Occipital lobe (tissue), 3 donors: ENCODE measurements at places on chromosomes 13 and 19.

- no peak for DNase-seq
These were observed 5.3 kb upstream of the CD79A start for GRCh38 chr19:41871573-41872383.

DNA sequence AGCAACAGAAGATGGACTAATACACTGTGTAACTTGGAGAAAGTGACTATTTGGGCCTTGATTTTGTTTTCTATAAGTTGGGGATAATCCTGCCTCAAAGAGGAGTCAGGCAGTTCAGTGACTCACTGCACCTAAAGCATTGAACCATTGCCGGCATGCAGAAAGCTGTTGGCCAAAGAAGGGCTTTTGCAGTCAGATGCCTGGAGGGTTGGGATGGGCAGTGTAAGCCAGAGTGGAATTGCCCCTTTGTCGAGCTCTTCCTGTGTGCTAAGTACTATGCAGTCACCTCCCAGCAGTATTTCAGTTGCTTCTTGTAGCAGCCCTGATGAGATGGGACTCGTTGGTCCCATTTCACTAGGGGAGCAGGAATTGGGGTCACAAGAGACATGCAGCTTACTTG is 11.1 kb downstream of the ZNF473 start:
- DNase-seq: no peak

DNA sequence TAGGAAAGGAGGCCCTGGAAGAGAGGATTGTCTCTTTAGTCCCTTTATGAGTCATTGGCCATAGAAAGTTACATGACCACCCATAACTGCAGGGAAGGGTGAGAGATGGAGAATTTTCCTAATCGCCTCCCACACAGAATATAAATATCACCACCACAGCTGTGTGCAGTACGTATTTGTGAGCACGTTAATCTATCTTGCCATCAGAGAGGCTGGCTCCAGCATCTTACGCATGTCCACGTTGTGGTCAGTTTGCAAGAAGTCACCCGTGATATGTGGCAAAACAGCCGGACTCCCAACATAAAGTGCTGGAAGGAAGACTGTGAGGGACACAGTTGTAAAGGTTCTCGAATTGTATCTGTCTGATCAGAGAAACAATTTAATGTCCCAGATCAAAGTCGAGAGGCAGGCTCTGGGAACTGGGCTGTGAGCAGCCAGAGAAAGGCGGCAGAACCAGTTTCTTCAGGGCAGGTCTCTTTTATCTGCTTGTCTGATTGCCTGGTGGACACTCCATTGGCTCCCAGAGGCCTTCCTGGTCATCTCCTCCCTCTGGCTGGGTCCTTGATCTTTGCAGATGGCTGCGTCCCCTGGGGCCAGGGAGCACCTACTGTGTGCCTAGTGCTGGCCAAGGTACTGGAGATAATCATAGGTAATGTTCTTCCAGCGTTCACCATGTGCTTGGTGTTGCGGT is 74.9 kb downstream of the SIPA1L3 start:
- DNase-seq: no peak

DNA sequence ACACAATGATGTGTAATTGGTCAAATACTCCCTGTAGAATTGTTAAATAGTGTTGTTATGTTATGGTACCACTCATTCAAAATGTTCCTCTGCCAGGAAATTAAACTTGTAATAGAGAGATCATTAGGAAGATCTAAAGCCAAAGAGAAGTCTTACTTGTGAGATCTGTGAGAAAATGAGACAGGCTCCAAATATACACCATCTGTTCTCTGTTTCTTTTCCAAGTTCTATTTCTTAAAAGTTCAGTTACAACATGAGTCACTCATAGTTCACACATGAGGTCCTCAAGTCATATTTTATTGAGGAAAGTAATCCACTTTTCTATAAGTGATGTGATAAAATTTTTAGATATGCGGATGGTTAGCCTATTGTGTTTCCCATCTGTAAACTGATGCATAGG is 1038.1 kb upstream of the PRR20A start:
- DNase-seq: no peak

DNA sequence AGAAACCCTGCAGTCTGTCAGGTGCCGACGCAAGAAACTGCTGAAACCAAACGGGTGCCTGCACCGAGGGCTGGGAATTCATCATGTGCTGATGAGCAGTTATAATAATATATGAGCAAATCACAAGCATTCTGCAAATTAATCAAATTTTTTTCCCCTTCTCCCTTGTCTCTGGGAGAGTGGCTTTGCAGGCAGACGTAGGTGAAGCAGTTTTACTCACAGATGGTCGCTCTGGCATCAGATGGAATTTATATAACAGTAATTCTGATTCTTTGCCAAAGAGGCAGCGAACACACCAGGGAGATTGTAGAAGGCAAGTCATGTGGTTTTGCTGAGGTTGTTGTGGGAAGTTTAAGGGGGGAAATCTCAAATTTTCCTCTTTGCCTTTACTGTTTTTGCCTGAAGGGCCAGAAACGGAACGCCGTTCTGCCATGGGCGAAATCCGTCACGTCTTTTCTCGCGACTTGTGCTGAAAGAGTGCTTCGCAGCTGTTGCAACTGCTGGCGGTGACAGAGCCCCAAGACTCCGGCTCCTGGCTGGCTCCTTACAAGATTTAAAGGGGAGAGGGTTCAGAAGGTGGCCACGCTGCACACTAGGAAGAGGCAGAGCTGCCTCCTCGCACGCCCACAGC is 320.1 kb downstream of the ZNF536 start:
- DNase-seq: no peak

- DNase-seq: no peak
These were observed 4.0 kb downstream of the NKPD1 start for GRCh38 chr19:45156751-45157150.

- no peak for DNase-seq
These were observed 204.3 kb upstream of the IPO5 start for GRCh38 chr13:97749174-97749573.

DNA sequence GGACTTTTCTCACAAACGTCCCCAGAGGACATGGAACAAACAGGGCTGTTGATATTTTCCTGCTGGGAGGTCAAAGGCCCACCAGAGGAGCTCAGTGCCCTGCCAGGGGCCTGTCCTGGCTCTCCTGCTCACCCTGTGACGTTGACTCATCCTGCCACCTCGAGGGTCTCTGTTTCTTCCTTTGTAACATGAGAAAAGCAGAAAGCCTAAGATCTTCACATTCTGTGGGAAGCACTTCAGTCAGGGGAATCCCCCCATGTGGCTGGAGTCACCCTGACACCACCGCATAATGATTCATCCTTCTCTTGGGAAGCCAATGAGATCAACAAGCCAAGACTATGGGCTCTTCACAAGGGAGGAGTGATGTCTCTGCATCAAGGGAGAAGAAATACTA is 147.9 kb downstream of the KATNAL1 start:
- no peak for DNase-seq

DNA sequence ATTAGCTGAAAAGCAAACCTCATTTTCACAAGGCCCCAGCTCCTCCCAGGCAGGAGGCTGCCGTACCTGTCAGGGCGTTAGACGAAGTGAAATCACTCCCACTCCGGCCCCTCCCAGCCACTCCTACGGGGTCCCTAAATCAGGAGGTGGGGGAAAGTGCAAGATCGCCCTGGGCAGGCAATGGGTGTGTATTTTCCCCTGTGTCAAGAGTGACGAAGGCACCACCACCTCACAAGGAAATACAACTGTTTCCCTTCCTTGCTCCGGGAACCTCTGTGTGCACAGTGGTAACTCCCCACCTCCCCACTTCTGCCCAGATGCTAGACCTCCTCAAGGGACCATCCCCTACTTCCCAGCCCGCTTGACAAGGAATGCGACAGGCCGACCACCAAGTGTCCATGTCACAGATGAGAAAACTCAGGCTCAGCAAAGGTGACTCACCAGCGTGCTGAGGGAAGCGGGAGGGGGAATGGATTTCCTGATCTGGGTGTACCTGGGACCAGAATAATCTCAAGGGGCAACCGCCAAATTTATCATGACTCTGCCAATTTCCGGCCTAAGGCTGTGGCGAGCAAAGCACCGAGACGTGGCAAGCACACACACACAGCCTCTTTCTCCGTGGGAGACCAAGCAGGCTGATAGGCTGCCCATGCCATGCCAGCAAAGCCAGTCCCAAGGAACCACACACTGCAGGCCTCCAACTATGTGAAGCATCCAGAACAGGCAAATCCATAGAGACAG is 7.3 kb downstream of the PPP6R1 start:
- no peak for DNase-seq

DNA sequence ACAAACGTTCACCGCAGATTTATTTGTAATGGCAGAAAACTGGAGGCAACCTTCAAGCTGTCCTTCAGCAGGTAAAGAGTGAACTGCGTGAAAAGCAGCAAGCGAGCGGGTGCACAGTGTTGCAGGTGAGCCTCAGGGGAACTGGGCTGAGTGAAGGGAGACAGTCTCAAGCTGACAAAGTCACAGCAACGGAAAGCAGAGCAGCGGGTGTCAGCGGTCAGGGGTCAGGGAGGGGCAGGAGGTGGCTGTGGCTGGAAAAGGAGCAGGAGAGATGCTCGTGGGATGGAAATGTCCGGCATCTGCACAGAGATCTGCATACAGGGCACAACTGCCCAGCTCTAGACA is 8.5 kb upstream of the RASA3 start:
- DNase-seq: no peak

- DNase-seq: no peak
These were observed 518.2 kb upstream of the HTR2A start for GRCh38 chr13:47415048-47415447.

- no peak for DNase-seq
These were observed 1.2 kb upstream of the LRRC63 start for GRCh38 chr13:46210362-46211083.
